ENCODE measurements at places on chromosomes 7 and 10. TPM values are rescaled to one million over a fixed set of nuclear protein-coding genes. Genes with fewer than 3 reads are reported as not detected.

The PCGF5 gene
- total RNA-seq = 49.5 TPM

The TUBAL3 gene
- 1.6 TPM for total RNA-seq

The ABCB1 gene
- 4.5 TPM for total RNA-seq

The TDRD1 gene
- not detected for total RNA-seq

The NAT16 gene
- not detected for total RNA-seq

The PNLIPRP3 gene
- not detected for total RNA-seq

The SPDYE8 gene
- 0.52 TPM for total RNA-seq

DNA sequence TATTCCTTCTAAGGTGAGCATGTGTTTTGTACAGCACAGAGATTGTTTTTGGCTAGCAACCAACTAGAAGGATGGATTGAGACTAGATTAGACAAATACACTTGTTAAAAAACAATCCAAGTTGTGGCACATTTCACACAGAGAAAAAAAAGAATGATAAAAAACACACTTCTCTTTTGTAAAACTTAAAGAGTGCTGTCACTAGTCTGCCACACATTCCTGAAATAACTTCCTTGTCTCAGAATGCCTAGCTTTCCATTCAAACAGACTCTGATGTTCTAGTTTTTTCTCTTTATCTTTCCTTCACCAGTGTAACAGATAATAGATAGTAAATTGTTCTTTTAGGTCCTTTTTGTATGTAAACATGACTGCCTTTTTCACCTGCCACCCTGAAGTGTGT is 11.4 kb downstream of the DLD start:
- no peak for DNase-seq

DNA sequence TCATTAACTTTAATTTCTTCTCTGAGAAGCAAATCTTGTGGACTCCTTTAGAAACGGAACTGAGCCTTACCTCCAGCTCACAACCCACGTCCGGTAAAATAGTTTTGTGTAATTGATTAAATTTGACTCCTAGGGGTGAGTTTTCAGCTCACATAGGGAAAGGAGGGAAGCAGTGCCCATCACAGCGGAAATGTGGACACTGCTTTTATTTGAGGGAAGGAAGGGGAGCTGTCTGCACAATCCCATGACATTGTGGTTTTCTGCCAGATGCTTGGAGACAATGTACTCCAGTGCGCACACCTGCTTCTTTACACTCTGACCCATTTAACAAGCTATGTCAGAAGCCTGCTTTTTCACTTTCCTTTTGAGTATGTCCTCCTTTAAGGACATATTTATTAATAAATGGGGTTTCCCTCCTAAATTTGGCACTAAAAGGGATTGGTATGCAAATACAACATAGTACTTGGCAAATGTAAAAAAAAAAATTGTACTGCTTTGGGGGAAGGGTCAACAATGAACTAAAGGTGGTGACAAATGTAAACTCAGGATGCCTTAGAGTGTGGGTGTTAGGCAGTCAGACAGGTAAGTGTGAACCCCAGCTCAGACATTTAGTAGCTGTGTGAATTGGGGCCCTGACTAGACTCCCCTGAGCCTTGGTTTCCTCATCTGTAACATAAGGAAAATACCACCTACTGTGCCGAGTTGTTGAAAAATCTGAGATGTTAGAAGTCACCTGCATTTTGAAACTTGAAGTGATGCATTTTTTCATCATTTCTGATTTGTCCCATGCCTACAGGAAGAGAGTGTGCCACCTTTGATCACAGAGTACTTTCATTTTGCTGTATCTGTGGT is 90.2 kb upstream of the KLF6 start:
- no peak for DNase-seq

GRCh38 chr7:41294556-41295454 is 408.1 kb downstream of the INHBA start:
- DNase-seq = no peak

DNA sequence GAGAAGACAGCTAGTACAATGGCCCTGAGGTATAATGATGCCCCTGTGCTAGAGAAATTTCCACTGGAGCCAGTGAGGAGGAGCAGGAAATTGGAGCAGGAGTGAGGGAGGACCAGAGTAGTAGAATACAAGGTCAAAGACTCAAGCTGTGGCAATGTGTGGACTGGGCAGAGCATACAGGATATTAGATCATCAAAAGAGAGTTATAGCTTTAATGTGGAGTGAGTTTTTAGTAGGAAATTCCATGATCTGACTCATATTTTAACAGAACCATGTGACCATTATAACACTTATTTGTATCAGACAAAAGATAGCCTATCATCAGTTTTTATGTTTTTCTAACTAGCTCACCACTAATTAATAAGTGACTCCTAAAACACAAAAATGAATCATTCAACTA is 154.1 kb downstream of the DGKB start:
- DNase-seq = no peak

- no peak for DNase-seq
These were observed 6.7 kb downstream of the CHST3 start for GRCh38 chr10:71970869-71971268.

GRCh38 chr10:12484002-12484918 is 134.9 kb downstream of the CAMK1D start:
- no peak for DNase-seq

DNA sequence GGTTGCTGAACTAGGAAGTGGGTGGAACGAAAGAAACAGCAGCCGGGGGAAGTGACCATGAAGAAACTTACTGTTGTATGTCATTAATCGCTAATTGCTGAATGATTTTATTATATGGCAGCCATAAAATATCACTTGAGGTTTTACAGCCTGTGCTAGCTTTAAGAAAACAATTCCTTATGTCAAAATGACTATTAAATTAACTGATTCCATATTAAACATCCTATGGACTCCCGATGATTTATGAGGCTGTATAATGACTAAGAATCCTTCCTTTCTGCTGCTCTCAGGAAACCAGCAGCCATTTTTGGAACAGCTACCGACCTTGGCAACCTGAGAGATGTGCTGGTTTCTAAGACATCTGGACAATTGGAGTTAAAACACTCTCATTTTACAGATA is 421.9 kb downstream of the SORCS3 start:
- no peak for DNase-seq

DNA sequence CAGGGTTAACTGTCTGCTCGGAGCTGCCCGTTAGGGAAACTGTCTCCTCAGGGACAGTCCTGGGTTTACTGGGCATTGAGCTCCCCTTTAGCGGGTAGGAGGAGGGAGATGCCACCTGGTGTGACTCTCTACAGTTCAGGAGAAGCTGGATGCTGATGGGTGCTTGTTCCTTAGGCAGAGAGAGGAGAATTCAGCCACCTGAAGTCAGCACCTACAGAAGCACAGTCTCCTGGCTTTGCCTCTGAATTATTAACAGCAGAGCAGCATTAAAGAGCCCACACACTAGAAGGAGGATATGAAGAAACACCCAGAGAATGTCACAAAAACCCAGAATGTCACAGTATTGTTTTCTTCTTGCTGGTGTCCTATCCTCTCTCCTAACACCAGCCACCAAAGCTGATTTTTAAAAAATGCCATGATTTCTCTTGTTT is 696 bp downstream of the GIMAP4 start:
- no peak for DNase-seq

GRCh38 chr7:81534446-81534845 is 235.4 kb downstream of the HGF start:
- no peak for DNase-seq

- no peak for DNase-seq
These were observed 79.3 kb downstream of the GOLGA7B start for GRCh38 chr10:97928897-97929296.

DNA sequence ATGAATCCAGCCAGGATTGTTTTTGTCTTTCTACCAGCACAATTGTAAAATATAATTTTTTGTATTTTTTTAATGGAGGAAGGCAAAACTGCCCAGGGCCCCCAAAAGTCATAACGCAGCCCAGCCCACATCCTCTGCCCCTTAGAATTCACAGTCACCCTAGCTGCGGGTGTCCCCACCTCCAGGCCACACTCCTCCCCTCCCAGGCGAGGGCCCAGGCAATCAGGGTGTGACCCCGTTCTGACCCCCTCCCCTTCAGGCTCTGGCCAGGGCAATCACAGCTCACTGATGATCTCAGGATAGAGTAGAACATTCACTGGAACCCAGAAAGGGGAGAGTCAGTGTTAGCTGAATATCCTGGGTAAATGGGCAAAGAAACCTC is 92.0 kb upstream of the MACROH2A2 start:
- DNase-seq = no peak

DNA sequence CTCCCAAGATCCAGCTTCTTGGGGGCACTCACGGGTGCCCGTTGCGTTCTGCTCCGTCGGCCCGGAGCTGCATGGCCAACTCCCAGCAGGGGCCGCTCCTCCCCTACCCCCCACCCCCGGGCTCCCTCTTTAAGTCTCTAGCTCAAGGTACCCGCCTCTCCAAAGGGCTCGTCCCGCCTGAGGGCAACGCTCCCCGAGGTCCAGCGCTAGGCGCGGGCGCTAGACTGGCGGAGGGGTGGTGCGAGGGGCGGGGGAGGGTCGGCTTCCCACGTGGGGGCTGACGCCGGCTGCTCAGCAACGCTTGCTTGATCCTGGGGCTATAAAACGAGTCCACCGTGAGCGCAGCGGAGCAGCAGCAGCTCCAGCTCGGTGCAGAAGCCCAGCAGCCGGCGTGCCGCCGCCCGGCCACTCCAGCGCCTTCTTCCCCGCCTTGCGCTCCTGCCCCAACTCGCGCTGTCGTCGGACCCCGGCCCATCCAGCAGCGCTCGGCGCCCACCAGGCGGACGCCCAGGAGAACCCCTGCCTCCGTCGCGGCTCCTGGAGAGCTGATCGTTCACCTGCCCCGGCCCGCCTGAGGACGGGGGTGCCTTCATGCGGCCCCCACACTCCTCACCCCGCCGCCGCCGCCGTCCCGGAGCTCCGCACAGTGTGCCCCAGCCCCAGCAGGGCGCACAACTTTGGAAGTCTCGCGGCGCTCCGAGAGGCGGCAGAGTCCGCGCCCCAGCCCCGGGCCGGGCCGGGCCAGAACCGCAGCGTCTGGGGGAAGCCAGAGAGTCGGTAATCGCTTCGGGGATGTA is at the start of gene ADRA2A:
Gene ADRA2A, plus strand, starts transcription at position 348 of the 797 bp plus-strand sequence. CDS start 968 bp downstream, outside the sequence.
- DNase-seq = no peak

DNA sequence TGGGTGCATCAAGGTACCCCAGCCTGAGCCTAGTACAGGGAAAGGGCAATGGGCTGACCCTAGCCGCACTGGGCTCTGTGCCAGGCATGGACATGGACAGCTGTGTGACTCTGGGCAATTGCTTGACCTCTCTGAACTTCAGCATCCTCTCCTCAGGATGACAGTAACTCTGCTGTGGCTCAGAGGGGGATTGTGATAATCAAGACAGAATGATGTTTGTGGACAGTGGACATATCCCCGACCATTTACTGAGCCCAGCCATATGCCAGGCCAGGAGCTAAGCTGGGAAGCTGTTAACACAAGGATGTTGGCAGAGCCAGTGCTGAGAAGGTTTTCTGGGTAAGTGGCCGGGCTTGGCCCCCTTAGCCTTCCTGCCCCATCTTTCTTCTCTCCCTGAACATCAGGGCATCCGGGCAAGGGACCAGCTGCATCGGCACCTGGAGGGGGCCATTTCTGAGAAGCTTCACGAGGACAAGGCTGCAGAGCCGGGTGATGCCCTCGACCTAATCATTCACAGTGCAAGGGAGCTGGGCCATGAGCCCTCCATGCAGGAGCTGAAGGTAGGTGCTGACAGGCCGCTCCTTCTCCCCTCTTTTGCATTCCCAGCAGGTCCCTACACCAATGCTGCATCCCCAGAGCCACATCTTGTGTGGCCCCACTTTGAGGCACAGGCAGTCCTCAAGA is 3.5 kb downstream of the CYP26C1 start:
- no peak for DNase-seq

DNA sequence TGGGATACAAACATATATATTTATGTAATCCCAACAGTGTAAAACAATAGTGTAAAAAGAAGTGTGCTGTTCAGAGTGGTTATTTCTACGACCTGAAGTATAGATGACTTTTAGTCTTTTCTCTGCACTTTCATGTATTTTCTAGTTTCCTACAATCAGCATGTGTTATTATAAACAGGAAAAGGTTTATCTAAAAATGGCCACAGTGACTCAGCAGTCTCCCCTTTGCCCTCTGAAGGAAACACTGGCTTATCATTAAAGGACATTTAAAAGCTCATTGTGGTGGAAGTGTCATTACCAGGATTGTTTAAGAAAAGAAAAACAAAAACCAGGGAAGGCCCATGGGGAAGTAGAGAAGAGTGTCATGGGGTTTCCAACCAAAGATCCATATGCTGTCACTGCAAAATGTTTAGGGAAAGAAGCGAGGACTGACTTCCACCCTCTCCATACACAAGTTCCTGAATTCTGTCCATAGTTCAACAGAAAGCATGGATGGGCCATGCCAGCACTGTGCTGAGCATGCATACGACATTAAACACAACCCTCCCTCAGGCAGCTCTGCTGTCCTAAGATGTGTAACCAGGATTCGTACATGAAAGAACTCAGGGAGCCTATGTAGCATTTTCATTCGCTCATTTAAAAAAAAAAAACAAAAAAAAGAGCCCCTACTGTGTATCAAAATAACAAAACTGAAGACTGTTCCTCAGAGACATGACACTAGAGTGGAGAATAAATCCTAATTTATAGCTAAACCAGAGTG is 10.2 kb downstream of the CYREN start:
- DNase-seq = no peak

DNA sequence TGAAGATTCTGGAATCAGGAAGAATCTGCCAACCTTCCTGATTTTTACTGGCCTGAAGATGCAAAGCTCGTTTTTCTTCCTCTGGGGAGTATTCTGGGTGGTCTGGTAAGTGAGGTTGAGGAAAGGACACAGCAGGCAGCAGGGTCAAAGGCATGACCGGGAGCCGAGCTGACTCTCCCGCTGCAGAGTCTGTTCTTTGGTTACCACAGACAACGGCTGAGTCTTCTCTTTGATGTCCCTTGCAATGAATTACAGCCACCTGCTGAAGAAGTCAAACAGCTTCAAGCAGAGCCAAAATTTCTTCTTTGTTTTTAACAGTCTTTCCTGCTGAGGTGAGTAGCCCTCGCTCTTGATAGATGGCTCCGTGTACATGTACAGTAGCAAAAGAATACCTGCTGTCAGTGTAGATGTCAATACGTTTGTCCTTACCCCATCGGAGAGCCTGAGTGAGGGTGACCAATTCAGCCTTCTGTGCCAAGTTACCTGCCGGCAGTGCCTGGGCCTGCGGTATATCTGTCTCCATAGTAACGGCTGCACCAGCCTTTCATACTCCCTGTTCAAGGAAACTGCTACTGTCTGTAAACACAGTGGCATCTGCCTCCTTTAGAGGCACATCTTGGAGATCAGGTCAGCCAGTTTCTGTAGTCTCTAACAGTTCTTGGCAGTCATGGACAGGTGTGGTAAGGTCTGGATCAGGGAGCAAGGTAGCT is 76.4 kb downstream of the PRR15 start:
- DNase-seq = no peak

DNA sequence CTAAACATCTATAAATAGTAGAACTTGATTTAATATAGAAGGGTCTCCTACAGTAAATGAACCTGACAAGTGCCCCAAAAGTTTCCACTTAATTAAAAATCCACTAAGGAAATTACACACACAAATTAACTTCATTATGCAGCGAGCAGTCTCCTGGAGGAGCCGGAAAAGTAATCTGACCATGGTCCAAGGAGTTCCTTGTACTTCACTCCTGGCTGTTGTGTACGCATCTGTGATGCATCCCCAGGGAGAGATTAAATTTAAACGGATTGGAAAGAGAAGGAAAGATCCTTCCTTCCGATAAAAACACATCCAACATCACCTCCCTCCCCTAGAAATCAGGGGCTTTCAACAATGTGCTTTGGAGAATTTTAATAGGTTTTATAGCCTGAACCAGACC is 85.5 kb downstream of the PARD3 start:
- DNase-seq = no peak

GRCh38 chr7:105600720-105601550 is 19.6 kb upstream of the EFCAB10 start:
- no peak for DNase-seq

- DNase-seq = no peak
These were observed 53.7 kb upstream of the TMEM248 start for GRCh38 chr7:66867198-66867790.

Measured in NCI-H460 (cell line).